H1 (cell line): ENCODE measurements at places on chromosomes 16 and 17. TPM values are rescaled to one million over a fixed set of nuclear protein-coding genes. Genes with fewer than 3 reads are reported as not detected.

Gene PYDC1
- 3.0 and 3.5 TPM in 2 replicates for total RNA-seq

DNA sequence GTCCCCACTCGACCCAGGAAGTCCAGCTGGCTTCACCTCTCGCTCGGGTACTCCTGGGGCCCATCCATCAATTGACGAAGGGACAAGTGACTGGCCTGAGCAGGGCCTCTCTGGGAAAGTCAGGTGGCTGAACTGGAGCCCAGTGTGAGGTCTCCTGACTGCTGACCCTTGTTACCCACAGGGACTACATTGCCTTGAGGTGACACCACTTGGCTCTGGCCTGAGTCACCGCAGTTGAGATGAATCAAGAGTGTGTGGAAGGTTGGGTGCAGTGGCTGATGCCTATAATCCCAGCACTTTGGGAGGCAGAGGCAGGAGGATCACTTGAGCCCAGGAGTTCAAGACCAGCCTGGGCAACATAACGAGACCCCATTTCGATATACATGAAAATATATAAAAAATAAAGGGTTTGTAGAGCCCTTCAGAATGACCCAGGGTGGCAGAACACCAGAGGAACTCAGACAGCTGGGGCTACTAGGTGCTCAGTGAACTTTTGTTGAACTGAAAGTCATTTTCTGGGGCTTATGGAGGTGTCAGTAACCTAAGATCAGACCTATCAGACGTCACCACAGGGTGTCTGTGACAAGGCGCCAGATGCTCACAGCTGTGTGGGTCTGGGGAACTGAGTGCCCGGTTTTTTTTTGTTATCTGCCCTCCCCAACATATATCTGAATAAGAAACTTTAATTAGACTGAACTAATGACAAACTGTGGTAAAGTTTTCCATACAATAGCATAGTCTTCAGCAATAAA, 14.8 kb upstream of the ZFP90 start:
- no peak for DNase-seq

Gene NKD1
- total RNA-seq = 3.1 and 4.5 TPM in 2 replicates

- no peak for DNase-seq
These were observed 69.3 kb upstream of the TOB1 start for GRCh38 chr17:50935221-50935995.

Gene ARL16
- 37.0 and 41.8 TPM in 2 replicates for total RNA-seq

Gene TCAP
- total RNA-seq = 1.4 TPM in 2 replicates

- DNase-seq = no peak
These were observed 8.5 kb downstream of the ST6GALNAC1 start for GRCh38 chr17:76635039-76635438.

GRCh38 chr16:68784226-68784625, 47.1 kb downstream of the CDH1 start:
- DNase-seq = no peak

Gene ASGR2
- total RNA-seq = not detected in 2 replicates

Gene HCRT
- total RNA-seq = not detected in 2 replicates

GRCh38 chr16:13453938-13454553, 465.9 kb upstream of the ERCC4 start:
- peak; percentile 72 for DNase-seq

- no peak for DNase-seq
These were observed 17.4 kb downstream of the NGFR start for GRCh38 chr17:49512296-49513043.

Gene ZFP3
- total RNA-seq = 0.15 and 0.17 TPM in 2 replicates

DNA sequence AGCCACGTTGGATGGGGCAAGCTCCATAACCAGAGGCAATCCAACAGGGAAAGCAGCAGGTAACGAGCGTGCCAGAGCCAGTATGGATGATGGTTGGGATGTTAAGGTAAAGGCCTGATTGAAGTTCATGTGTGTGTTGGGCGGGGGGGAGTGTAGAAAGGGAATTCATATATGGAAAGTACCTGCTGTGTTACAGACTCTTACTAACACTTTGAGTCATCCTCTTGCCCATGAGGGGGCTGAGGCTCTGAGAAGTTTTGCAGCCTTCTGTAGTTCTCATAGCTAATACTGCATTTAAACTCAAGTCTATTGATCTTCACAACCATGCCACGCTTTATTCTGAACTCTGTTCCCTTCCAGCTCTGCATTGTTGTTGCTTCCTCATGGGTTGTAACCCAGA, 28.5 kb downstream of the SYCE1L start:
- no peak for DNase-seq
